ENCODE measurements at places on chromosomes 3 and 15. TPM values are rescaled to one million over a fixed set of nuclear protein-coding genes. Genes with fewer than 3 reads are reported as not detected.

DNA sequence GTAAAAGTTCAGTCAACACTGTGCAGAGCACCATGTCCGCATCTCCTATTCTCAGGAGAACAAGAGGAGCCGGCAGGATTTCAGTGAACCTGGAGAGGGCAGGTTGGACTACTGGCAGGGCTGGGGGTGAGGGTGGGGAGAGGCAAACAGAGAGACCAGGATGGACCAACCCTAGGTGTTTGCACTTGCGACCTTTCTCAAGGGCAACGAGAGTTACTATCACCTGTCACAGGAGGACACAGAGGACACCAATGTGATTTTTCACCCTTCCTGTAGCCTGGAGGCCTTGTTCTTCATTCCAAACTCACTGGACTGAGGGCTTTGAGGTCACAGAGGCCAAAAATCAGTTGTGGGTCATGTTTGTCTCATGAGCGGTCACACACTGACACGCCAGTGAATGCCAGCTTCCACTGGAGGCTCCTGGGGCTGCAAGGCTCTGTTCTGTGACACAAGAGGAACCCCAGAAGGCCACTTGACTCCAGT is 89.5 kb downstream of the CPN2 start:
- DNase-seq, result peak; percentile 43

SLC22A14 gene
- 0.24 TPM for total RNA-seq

DNA sequence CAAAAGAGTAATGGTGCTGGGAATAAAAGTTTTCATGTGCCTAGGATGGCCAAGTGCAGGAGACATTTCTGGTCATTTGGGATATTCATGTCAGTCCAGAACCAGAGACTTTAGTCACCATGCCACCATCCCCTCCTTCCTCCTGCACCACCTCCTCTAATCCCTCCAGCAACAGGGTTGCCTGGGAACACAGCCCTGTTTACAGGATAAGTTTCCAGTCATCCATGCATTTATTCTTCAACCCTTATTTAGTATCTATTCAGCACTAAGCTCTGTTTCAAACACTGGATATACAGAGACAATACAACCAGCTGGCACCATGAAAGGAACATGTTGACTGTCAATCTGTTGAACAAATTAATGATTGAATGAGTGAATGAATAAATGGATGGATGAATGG is 211.7 kb downstream of the CLSTN2 start:
- DNase-seq, result no peak

- DNase-seq, result no peak
These were observed 65.7 kb downstream of the SHQ1 start for GRCh38 chr3:72782521-72782920.

CILP gene
- total RNA-seq, result 24.0 TPM

ATP13A4 gene
- not detected for total RNA-seq

OSBPL10 gene
- 5.8 TPM for total RNA-seq

IGSF11 gene
- total RNA-seq, result 1.8 TPM

SCG5 gene
- total RNA-seq, result 0.30 TPM

GOLGA8G gene
- total RNA-seq, result not detected

- DNase-seq, result no peak
These were observed 192.0 kb downstream of the TPRG1 start for GRCh38 chr3:189363590-189364255.

- DNase-seq, result no peak
These were observed 1.2 kb downstream of the PRICKLE2 start for GRCh38 chr3:64223791-64224745.

CCDC80 gene
- total RNA-seq, result 122 TPM

DNA sequence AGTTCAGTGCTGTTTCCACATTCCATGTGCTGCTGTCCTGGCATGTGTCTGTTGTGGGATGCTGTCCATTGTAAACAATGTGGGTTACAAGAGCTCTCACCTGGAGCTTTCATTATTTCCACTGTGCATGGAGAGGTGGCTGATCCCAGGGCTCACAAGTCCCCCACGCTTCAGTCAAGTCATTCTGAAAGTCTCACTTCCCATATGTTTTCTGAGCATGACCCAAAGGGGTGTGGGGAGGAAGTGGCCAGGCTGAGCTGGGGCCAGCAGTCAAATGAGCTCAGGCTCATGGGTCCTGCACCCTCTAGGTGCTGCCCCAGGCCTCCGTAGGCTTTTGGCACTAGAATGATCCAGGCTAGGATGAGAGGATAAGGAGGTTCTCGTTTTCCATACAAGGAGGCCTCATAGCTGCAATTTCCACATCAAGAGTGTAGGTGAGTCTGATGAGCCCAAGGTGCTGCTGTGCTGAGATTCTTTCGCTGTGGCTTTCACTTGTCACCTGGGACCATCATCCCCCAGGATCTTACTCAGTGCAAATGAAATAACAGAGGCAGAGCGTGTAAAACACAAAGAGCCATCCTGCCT is 22.0 kb downstream of the STARD5 start:
- no peak for DNase-seq

- no peak for DNase-seq
These were observed 409.6 kb upstream of the TBL1XR1 start for GRCh38 chr3:177606891-177607290.

- DNase-seq, result no peak
These were observed 58.2 kb upstream of the TP63 start for GRCh38 chr3:189573004-189573403.

CHRNB4 gene
- not detected for total RNA-seq

GNB4 gene
- total RNA-seq, result 14.7 TPM

GRCh38 chr3:9809615-9810432 is at the start of gene TTLL3:
Gene TTLL3, plus strand, starts transcription at chr3:9810262. Its CDS starts 400 bp downstream, at chr3:9810662.
- DNase-seq, result peak; percentile 89

GRCh38 chr15:62382046-62382445 is 217.0 kb upstream of the C2CD4B start:
- DNase-seq, result no peak

GRCh38 chr15:49815526-49815925 is 194.7 kb downstream of the DTWD1 start:
- no peak for DNase-seq

DNA sequence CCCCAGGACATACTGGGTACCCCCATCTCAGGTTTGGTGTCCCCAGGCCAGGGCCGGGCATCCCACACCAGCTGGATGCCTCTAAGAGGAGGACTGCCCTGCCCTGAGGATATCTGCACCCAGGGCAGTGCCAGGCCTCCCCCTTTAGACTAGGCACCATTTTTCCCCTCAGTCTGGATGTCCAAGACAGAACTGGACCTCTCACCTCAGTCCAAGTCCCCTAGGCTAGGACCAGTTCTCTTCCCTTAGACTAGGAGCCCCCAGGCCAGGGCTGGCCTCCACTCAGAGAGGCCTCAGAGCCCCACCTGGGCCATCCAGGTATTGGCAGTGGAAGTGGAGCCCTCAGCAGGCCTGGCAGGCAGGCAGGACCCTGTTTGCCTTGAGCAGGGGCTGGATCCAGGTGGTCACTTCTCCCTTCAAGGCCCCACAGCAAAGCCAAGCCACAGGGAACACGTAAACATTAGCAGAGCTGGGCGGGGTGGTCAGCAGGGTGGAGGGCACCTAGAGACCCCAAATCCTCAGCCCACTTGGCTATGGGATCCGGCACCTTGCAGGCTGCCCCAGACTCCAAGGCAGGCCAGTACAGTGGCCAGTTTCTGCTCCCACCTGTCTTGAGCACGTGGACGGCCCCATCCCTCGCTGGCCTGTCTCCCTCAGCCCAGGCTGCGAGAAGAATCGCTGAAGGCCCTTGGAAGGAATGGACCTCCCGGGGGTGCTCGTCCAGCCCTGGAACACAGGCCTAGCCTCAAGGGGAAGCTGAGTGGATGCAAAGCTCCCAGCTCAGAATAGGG is 28.3 kb downstream of the PTH1R start:
- DNase-seq, result peak; percentile 70

ZBTB47 gene
- total RNA-seq, result 202 TPM

TGM4 gene
- not detected for total RNA-seq

GRCh38 chr15:98292442-98293240 is 332.1 kb downstream of the ARRDC4 start:
- DNase-seq, result no peak

RTP3 gene
- total RNA-seq, result not detected

COPS2 gene
- 71.6 TPM for total RNA-seq

A4GNT gene
- total RNA-seq, result not detected

DNA sequence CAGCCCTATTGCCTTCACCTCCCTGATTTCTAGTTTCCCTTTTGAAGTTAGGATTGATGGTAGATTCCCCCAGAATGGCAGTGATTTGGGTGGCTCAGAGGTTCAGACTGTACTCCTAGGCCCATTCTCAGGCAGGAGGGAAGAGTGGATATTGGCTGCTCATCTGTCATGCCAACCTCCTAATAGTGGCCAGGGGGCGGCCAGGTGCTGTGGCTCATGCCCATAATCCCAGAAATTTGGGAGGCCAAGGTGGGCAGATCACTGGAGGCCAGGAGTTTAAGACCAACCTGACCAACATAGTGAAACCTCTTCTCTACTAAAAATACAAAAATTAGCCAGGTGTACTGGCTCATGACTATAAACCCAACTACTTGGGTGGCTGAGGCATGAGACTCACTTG is 11.3 kb downstream of the RRP9 start:
- DNase-seq, result no peak

TRIM71 gene
- total RNA-seq, result not detected

DNA sequence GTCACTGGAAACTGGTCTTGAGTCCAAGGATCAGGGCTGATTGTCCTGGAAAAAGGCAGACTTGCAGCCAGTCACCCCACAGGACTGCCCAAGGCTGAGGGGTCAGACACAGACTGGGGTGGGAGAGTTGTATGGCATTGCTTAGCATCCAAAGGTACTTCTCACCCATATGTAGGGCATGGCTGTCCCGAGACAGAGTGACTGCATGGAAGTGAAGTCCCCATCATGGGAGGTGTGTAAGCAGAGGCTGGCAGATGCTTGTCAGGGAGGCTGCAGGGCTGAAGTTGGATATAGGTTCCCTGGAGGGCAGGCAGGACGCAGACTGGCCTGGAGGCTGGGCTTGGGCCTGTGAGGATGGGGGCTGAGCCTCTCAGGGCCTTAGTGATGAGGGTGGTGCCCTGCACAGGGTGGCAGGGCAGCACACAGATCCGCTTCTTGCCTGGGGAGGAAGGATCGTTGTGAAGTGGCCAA is 31.1 kb downstream of the PSTPIP1 start:
- DNase-seq, result no peak

ZNF770 gene
- total RNA-seq, result 31.6 TPM

FSIP1 gene
- total RNA-seq, result 2.0 TPM

GRCh38 chr3:191634902-191635301 is 173.9 kb downstream of the PYDC2 start:
- DNase-seq, result no peak

- DNase-seq, result no peak
These were observed 486.3 kb upstream of the TBL1XR1 start for GRCh38 chr3:177683586-177683985.

DNA sequence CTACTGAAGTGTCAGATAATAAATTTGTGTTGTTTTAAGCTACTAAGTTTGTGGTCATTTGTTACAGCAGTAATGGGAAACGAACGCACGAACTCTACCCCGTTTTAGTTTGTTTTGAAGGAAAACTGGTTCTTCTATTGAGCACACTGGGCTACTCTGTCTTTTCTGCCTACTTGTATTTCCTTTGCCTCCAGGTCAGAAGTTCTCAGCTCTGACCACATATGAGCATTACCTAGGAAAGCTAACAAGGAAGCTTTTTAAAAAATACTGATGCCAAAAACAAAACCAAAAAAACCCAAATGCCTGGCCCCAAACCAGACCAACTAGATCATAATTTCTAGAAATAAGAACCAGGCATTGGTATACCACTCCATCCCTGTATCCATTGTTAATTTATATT is 156.6 kb upstream of the TNIK start:
- no peak for DNase-seq

MYRIP gene
- 0.70 TPM for total RNA-seq

NAALADL2 gene
- 10.4 TPM for total RNA-seq

LRRN1 gene
- total RNA-seq, result 0.59 TPM

ARL14 gene
- total RNA-seq, result not detected

ISLR2 gene
- total RNA-seq, result 4.1 TPM

TMEM158 gene
- 0.38 TPM for total RNA-seq

GRCh38 chr15:67806536-67806935 is 18.8 kb upstream of the SKOR1 start:
- peak; percentile 74 for DNase-seq

DNA sequence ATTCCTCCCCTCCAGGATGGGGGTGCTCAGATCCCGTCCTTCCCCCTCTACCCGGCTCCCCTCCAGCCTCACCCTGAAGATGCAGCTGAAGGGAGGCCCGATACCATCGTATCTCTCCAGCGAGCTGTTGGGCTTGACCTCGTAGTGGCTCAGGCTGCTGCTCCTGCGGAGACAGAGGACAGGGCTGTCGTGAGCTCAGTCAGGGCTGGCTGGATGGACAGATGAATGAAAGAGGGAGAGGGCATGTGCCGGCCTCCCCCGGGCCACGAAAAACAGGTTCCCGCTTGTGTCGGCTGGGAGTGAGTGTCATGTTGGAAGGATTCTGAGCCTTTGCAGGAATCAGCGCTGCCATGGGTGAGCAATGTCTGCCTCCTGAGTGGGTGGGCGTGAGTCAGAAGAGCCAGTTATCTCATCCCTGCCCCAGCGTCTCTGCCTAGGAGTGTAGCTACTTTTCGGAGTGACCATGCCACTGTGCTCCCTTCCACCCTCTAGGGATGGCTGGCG is 35.2 kb downstream of the FEM1B start:
- DNase-seq, result peak; percentile 70

DNA sequence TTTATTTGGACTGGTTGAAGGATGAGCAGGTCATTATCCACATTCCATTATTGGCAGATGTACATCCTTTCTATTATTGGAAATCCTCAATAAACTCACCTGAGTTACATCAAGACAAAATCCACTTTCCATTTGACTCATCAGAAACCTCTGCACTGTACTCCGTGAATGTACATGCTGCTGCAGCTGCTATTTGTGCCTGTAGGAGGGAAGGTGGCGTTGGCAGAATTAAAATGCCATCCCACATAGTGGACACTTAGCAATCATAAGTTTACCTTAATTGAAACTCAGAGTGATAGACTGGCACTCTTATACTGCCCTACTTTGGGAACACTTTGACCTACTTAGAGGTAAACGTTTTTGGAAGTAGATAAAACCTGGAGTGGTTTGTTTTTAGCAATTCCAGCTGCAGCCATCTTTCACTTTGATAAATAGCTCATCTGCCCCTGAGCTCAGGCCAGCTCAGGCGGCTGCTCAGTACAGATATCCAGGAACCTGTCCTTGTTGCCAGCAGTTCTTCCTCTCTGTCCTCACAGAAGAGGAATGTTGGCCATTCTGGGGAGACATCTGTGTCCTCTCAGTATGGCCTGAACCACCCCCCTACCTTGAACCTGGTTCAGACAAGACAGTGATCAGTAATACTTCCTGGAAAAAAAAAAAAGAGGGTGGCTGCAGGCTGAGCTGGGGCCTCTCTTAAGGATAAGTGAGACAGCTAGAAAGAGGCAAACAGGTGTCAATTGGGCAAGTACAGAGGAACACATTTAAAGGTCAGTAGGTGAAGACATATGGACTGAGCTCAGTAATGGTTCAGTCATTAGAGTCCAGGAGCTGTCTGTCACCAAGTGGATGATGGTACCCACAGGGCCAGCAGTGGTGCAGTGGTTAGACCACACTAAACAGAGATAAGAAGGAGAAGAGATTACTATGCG is 153.4 kb upstream of the UMPS start:
- no peak for DNase-seq

GRCh38 chr3:124858275-124858674 is 28.9 kb downstream of the ITGB5 start:
- no peak for DNase-seq

SLC28A2 gene
- total RNA-seq, result not detected

Data from cardiac septum (tissue), 1 donor.